Esophagus mucosa (tissue), 1 donor: ENCODE measurements at places on chromosomes 13 and 19. TPM values are rescaled to one million over a fixed set of nuclear protein-coding genes. Genes with fewer than 3 reads are reported as not detected.

Gene PLIN5
- total RNA-seq: 2.4 TPM

Gene KL
- 0.24 TPM for total RNA-seq

Gene ZNF345
- total RNA-seq: 3.0 TPM

DNA sequence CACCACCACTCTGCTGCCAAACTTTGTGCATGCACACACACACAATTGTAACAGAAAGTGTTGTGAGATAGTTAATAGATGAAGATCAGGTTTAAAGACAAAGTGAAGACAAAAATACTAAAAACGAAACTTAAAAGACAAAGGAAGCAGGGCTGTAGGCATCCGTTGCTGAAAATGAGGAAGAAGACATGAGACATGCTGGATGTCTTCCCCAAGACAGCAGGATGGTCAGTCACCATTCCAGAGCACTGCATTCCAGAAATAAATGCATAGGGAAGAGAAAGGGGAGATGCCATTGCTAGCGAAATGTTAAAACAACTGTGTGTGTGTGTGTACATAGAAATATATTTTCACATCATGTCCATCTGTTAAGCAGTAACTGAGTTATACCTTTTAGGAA lies 520.1 kb downstream of the SUCLA2 start:
- no peak for ATAC-seq

DNA sequence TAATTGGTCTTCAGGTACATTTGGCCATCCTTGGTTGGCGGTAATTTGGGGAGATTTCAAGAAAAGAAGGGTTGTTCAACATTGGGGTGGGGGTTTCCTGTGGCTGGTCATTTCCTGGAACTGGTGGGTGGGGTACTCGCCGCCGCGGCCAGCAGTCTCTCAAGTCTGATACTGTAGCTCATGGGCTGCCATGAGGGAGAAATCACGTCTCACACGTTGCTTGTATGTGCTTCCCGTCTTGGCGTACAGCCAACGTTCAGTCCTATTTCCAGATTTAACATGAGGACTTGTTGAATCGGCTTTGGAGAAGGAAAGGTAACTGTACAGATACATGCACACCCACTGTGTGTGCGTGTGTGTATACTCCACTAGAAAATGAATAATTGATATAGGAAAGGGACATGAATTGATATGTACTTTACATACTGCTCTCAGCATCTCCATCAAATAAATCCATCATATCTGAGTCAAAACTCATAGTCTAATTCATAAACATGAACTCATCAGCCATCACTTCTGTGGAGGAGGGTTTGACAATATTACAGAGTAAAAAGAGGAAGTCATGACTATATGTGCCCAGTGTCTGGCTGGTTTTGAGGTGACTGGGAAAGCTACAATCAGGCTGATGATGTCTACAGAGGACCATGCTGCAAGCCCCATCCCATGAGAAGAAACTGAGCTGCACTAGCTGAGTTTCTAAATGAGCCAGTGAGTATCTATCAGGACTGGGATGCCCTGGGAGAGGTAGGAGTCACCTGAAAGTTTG lies 418.1 kb downstream of the TSHZ3 start:
- ATAC-seq: no peak

- ATAC-seq: no peak
Measured at GRCh38 chr19:49425922-49426592, 869 bp downstream of the GFY start.
